NCI-H1105 (cell line): ENCODE measurements at places on chromosomes 3 and 15.

GRCh38 chr3:57133157-57133556 lies 32.0 kb downstream of the IL17RD start:
- no peak for DNase-seq

DNA sequence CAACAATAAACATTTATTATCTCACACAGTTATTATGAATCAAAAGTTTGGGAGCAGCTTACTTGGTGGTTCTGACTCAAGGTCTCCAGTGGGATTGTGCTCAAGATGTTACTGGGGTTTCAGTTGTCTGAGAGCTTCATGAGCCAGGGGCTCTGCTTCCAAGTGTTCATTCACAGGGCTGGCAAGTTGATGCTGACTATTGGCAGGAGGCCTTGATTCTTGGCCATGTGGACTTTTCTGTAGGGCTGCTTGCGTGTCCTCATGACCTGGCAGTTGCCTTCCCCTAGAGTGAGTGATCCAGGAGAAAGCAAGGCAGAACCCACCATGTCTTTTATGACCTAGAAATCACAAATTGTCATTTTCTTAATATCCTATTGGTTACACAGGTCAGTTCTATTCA lies 87.2 kb upstream of the TNFAIP8L3 start:
- no peak for DNase-seq

DNA sequence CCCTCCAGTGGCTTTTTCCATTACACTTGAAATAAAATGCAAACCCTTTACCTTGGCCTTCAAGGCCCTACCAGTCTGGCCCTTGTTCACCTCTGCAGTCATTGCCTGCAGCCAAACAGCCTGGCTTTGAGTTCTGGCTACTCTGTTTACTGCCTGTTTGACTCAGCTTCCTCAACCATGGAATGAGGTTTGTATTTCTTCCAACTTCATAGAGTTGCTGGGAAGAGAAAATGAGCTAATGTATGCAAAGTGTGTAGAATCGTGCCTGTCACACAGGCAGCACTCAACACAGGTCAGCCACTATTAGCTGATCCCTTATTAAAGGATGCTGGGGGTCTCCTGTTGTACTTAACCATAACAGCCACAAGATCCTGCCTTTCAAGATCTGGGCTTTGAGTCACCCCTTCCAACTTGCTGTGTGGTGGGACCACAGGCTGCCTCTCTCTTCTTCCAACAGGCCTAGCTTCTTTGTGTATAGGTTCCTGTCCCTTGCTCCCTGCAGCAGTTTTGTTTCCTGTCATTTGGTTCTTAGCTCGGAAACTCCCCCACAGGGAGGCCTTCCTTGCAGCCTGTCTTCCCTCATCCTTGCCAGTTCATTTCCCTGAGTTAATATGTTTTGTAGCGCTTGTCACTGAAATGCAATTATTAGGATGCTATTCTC lies 6.4 kb downstream of the MED12L start:
- no peak for DNase-seq

GRCh38 chr3:142574665-142575064 lies 3.9 kb downstream of the ATR start:
- DNase-seq = no peak

DNA sequence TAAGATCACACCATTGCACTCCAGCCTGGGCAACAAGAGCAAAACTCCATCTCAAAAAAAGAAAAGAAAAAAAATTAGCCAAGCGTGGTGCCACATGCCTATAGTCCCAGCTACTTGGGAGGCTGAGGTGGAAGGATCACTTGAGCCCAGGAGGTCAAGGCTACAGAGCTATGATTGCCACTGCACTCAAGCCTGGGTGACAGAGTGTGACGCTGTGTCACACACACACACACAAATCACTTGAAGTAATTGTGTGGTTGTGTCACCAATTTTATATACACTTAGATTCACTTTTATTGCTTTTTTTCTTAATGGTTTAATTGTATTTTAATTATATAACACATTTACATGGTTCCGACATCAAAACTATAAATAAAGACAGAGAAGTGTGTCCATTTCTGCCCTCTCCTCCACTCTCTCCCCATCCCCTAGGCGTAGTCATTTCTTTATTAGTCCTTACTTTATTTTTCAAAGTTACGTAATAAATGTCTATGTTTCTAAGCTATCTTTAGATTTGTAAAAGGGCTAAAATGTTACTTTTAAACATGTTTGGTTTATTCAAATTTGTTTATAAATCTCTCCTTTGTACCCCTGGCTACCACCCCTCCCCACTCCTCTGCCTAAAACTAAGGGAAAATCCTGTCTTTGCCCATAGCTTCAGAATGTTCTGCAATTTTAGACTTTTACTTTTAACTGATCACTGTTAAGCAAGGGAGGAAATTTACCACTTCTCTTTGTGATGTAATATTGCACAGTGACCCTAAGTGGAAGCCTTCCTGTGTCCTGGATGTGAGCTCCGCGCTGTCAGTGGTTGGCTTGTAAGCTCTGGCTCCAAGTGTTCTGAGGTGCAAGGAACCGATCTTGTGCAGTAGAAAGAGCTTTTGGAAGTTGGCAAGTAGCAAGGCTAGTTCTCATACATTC lies 10.8 kb upstream of the VILL start:
- DNase-seq = no peak

GRCh38 chr3:159219231-159219630 lies 417.4 kb downstream of the MFSD1 start:
- no peak for DNase-seq

- no peak for DNase-seq
These were observed 46.7 kb upstream of the MYZAP start for GRCh38 chr15:57544848-57545480.

DNA sequence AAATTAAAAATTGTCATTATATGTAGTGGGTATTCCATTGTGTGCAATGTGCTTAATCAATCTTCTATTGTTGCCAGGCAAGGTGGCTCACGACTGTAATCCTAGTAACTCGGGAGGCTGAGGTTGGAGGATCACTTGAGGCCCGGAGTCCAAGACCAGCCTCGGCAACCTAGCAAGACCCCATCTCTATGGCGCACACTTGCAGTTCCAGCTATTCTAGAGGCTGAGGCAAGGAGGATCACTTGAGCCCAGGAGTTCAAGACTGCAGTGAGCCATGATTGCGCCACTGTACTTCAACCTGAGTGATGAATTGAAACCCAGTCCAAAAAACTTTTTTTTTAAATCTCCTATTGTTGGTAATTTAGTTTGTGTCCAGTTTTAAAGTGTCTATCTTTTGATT lies 33.4 kb upstream of the ABHD2 start:
- DNase-seq = no peak

DNA sequence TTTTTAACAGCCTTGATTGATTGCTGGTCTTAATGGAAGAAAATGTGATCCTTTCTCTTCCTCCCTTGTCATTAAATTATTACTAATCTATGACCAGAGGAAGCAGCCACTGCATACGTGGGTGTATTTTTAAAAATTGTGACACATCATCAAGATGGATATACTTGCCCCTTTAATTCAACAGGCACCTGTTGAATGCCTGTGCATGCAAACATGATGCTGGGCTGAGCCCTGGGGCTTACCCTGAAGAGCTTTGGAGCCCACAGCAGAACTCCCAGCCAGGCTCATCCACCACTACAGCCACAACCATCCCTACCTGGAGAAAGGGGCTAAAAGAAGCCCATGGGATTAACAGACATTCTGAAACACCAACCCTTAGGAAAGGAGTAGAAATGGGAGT lies 297.2 kb upstream of the CTDSPL start:
- no peak for DNase-seq

DNA sequence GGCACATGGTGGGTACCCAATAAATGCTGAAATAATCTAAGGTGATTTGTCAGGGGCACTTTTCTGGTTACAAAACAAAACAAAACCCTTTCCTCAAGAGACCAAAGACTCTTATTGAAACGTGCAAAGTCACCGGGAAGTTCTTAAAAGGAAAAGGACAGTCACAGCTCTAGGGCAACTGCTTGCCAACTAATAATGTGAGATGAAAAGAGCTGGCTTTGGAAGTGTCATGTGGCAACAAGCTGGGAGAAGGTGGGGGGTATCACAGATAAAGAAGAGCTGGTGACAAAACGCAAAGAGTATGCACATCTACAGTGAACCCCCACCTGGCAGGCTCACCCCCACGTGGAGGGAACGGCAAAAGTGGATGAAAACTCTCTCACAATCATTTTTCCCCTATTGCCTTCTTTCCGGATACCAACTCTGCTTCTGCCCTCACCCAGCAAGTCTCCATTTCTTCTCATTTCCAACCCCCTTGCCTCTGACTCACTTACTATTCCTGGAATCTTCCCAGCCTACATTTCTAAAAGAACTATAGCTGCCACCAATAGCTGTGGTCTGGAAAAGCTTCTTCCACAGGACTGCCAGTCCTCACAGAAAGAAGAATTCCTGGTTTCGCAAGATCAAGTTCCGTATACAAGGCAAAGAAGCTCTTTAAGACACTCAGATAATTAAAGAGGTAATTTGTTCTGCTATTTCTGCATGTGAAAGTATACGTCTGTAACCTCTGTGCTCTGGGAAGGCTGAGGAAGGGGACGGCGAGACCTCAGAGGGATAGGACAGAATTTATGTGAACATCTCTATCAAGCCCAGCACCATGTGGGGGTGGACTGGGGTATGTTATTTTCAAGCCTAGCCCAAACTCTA lies 21.8 kb upstream of the ANPEP start:
- DNase-seq = no peak

GRCh38 chr3:119831022-119831421 lies 49.1 kb downstream of the NR1I2 start:
- DNase-seq = no peak

GRCh38 chr3:168213920-168214319 lies 118.2 kb upstream of the GOLIM4 start:
- no peak for DNase-seq

DNA sequence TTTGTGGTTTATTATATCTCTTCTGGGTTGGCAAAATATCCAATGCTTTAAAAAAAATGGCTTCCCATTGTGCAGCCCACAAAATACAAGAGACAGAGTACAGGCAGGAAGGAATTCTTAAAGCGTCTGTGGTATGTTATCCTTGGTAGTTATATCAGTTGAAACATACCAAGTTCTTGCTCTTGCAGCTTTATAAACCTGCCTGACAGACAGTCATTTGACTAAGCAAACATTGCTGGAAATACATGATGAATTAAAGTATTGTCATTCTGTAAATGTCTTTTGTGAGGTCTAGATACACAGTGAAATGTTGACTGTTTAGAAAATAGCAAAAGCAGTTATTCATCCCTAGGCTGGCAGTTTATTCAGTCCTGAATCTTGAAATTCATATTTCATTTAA lies 44.8 kb upstream of the MAP3K13 start:
- no peak for DNase-seq

- DNase-seq = no peak
These were observed 9.1 kb downstream of the BCL2L10 start for GRCh38 chr15:52103217-52104207.

DNA sequence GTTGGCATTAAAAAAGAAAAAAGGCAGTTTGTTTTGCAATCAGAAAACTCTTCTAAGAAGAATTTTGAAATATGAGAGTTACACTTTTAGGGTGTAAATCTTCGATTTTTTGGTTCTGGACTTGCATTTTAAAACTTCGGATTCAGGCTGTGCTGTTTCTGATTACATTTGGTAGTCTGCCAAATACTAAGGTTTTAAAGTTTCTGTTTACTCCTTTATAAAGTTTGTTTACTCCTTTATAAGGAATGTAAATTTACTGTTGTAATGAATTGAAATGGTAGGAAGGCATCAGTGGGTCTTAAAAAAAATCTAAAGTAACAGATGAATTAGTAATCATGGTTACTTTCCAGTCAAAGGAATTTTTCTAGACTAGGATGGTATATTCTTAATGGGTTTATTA lies 14.1 kb downstream of the FXR1 start:
- DNase-seq = no peak

DNA sequence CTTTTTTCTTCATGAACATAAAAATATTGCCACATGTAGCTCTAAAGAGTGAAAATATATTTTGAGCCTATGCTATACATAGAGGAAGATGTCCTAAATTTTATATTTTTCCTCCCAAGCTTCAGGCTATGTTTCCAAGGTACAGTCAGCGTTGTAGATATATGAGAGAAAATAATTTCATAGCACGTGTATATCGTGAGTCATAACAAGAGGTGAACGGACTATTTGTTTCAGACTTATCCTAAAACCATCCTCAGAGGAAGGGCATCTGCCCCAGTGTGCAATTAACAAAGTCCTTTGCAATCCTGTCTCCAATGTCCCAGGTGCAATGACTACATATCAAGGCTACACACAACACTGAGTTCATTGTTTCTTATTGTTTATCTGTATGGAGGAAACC lies 177.3 kb upstream of the ARRDC4 start:
- no peak for DNase-seq

DNA sequence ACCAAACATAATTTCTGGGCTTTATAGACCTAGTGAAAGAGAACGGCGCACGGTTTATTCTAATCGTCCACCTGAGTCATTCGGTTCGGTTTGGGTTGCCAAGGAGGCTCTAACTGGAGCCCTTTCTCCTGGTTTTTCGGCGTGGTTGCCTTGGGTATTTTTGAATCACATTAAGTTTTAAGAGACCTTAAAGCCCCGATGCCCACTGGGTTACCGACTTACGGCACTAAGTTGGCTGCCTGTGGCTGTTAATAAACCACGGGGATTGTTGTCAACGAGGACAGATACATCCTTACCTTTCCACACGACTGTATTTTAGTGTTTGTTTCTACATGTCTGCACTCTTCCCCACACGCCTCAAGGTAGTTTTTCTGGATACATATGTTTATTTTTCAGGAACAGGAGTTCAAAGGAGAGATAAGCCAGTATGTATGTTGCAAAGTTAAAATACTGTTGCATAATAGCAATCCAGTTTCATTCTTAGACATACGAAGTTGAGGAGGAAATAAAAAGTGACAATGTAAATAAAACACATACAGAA lies 1.2 kb upstream of the ANP32A start:
- DNase-seq = no peak

- DNase-seq = no peak
These were observed 70.9 kb upstream of the ARNT2 start for GRCh38 chr15:80333261-80333660.

GRCh38 chr3:50279255-50280016 lies 549 bp downstream of the LSMEM2 start:
- DNase-seq = no peak

DNA sequence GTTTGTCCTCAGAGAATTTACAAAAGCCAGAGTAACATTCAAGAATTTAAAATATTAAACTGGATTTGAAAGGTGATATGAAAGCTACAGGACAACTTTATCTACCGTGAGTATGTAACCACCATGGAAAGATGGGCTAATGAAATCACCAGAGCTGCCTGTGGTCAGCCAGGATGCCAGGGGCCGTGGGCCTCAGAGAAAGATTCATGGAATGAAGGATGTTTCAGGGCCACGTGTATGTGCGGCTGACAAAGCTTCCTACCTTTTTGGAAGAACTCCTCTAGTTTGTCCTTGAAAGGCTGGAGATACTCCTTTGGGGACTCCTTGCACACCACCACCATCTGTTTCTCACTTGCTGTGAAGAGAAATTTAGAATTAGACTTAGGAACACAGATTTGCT lies 138.9 kb downstream of the GREM1 start:
- no peak for DNase-seq

GRCh38 chr3:176274161-176274560 lies 923.1 kb downstream of the TBL1XR1 start:
- peak; percentile 98 for DNase-seq

GRCh38 chr3:48919215-48920138 lies 835 bp downstream of the ARIH2 start:
- peak; percentile 27 for DNase-seq
